ENCODE measurements at places on chromosomes 6 and 20.
A peak's percentile ranks its signal among the peaks of the same experiment; 100 is the strongest.

- H3K4me1 ChIP-seq = no peaks in the 10 kb centered on the region
- no peak overlapping the region for H3K27ac ChIP-seq
- no peak overlapping the region for H3K4me3 ChIP-seq
These were observed 333.7 kb downstream of the MEI4 start for GRCh38 chr6:77986380-77987034.

GRCh38 chr20:20412750-20413149 is 44.8 kb downstream of the INSM1 start:
- DNase-seq = no peak
- H3K27ac ChIP-seq = no peak overlapping the region
- no peak overlapping the region for H3K4me3 ChIP-seq

GRCh38 chr6:18342223-18342622 is 44.9 kb upstream of the RNF144B start:
- H3K27ac ChIP-seq = no peak overlapping the region
- H3K27me3 ChIP-seq = no peaks in the 10 kb centered on the region
- no peak overlapping the region for H3K4me3 ChIP-seq
- DNase-seq = no peak

DNA sequence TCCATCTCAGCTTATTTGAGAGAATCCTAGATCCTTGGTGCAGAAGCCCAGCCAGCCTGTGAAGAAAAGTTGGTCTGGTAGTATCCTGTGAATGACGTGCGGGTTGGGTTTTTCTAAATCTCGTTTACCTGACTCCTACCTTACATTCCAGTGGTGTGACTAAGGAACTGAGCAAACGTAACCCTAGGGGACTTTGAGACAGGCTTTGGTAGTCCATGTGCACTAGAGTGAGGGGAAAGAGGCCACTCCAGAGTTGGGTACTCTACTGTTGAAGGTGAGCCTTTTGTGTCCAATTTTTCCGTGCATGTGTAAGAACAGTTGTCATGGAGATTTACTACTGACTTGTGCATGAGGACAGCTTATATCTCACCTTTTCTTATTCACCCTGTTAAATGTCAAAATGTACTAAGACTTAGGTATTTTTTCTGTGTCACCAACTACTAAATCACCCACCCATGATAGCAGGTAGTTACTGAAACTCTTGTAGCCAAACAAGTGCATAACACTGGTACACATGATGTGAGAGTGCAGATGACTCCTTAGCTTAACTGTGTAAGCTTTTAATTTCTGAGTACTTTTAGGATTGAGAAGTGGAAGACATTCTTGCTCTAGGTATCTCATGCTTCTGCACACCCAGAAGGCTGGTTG is 26.3 kb upstream of the PLCG1 start:
- peaks cover 60% of the 10 kb centered on the region for H3K36me3 ChIP-seq
- no peak for DNase-seq
- H3K27ac ChIP-seq = no peak overlapping the region
- no peak overlapping the region for H3K4me3 ChIP-seq
- H3K27me3 ChIP-seq = no peaks in the 10 kb centered on the region

- H3K4me3 ChIP-seq = no peak overlapping the region
- no peaks in the 10 kb centered on the region for H3K27me3 ChIP-seq
- no peaks in the 10 kb centered on the region for H3K4me1 ChIP-seq
- DNase-seq = no peak
These were observed 469.7 kb downstream of the CDKAL1 start for GRCh38 chr6:21003780-21004541.

GRCh38 chr6:150228072-150228733 is 85.4 kb downstream of the PPP1R14C start:
- no peak for DNase-seq
- H3K36me3 ChIP-seq = no peaks in the 10 kb centered on the region
- no peaks in the 10 kb centered on the region for H3K27me3 ChIP-seq
- H3K27ac ChIP-seq = no peak overlapping the region
- H3K4me3 ChIP-seq = no peak overlapping the region
- no peaks in the 10 kb centered on the region for H3K4me1 ChIP-seq

DNA sequence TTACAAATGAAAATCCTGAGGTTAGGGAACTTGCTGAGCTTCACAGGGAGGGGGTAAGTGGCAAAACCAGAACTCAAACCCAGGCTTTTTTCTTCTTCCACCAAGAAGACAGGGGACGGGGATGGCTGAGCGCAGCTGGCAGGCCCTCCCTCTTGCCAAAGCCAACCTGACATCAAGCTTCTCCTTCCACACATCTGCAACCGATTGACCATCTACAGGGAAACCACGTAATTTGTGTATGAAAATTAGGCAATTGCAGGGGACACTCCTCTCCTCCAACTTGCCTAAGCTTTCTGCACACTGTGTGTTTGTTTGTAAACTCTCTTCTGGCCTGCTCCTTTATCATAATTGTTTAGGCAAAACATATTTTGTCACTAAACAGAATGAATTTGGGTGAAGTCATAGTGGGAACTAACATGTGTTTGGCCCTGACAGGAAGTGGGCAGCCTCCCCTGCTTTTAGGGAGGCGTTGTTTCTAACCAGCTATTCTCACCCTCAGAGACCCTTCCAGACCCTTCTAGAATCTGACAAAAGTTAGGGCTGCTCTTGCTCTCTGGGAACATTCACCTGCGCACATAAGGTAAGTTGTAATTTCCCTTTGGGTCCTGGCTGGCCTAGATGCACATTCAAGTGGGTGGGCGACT is 18.9 kb downstream of the ZNF831 start:
- no peak overlapping the region for H3K4me3 ChIP-seq
- no peak for DNase-seq
- H3K36me3 ChIP-seq = no peaks in the 10 kb centered on the region
- peak overlapping the region; percentile 40 for H3K27ac ChIP-seq

DNA sequence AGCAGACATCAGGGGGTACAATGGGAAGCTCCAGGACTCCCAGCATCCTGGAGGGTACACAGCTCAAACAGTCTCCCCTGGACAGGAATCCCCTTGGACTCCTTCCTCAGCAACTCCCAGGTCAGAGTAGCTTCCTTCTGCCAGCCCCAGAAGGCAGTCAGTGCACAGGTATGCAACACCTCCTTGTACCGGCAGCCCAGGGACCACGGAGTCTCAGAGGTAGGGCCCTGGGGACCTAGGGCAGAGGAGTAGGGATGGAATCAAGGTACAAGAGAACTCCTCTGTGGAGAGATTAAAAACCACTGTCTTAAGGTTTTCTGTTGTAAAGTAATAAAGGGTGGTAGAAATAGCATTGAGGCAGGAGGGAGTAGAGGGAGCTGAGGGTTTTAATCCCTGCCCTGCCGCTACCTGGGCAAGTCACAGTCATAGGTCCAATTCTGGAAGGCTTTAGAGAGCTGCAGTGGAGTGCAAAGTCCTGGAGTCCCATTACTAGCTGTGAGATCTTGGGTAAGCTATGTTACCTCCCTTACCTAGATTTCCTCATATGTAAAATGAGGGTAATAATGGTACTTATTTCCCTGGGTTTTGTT is 7.5 kb downstream of the TP53TG5 start:
- DNase-seq = no peak
- H3K4me3 ChIP-seq = no peak overlapping the region
- H3K27me3 ChIP-seq = no peaks in the 10 kb centered on the region
- peaks cover 40% of the 10 kb centered on the region for H3K4me1 ChIP-seq
- no peak overlapping the region for H3K27ac ChIP-seq

- no peaks in the 10 kb centered on the region for H3K4me1 ChIP-seq
- H3K4me3 ChIP-seq = no peak overlapping the region
- no peaks in the 10 kb centered on the region for H3K27me3 ChIP-seq
- DNase-seq = no peak
These were observed 17.1 kb downstream of the RPRD1B start for GRCh38 chr20:38050686-38051085.

DNA sequence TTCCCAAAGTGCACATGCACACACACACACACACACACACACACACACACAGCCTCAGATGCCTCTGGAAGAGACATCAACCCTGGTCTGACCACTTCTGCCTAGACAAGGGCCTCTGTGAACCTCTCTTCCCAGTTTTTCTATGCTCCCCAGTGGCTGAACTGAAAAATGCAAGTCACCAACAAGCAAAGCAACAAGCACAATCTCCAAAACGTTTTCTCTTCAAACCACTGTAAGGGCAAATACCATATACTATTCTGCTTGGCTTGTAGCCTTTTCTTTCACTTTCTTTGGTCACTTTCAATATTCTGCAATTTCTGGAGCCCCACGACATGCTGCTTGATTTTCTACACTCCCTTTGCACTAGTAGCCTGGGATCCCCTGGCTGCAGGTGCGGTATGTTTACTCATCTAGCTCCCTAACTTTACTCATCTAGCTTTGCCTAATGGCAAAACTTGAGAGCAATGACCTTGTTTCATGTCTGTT is 121.4 kb upstream of the DST start:
- no peak overlapping the region for H3K4me3 ChIP-seq
- H3K27me3 ChIP-seq = no peaks in the 10 kb centered on the region
- H3K4me1 ChIP-seq = no peaks in the 10 kb centered on the region
- H3K36me3 ChIP-seq = no peaks in the 10 kb centered on the region

DNA sequence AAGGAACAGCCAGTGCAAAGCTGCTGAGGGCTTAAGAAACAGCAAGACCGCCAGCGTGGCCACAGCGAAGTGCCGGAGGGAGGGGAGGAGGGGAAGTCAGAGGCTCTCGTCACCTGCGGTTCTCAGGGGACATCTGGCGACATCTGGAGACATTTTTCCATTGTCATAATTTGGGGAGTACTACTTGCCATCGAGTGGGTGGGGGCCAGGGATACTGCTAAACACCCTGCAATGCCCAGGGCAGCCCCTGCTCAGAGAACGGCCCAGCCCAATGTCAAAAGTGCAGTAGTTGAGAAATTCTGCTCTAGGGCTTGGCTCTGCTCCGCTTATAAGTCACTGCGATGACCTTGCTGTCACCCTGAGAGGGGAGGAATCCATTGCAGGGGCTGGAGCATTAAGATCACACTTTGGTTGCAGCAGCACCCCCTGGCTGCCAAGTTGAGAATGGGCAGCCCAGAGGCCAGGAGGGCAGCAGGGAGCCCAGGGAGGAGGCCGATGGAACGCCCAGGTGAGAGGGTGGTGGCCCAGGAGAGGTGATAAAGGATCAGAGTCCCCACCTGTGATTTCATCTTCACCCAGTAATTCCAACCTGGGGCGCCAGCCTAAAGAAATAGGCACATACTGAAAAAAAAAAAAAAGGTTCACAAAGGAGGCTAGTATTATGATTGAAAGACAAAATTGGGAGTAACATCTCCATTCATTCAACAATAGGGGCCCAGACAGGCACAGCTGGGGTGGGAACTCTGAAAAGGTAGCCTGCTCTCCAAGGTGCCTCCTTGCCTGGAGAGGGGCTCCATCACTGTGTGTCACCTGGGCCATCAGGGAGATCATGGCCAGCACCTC is 218.2 kb downstream of the BMP7 start:
- no peaks in the 10 kb centered on the region for H3K4me1 ChIP-seq
- no peaks in the 10 kb centered on the region for H3K27me3 ChIP-seq
- H3K36me3 ChIP-seq = no peaks in the 10 kb centered on the region
- H3K4me3 ChIP-seq = no peak overlapping the region

GRCh38 chr20:62043131-62043914 is 22.4 kb downstream of the TAF4 start:
- DNase-seq = no peak
- H3K27me3 ChIP-seq = no peaks in the 10 kb centered on the region
- H3K36me3 ChIP-seq = no peaks in the 10 kb centered on the region

- no peak overlapping the region for H3K27ac ChIP-seq
- no peaks in the 10 kb centered on the region for H3K4me1 ChIP-seq
- H3K36me3 ChIP-seq = no peaks in the 10 kb centered on the region
- H3K4me3 ChIP-seq = no peak overlapping the region
- no peak for DNase-seq
- H3K27me3 ChIP-seq = no peaks in the 10 kb centered on the region
These were observed 44.9 kb downstream of the ISM1 start for GRCh38 chr20:13265941-13266340.

- H3K4me3 ChIP-seq = no peak overlapping the region
- peaks cover 99% of the 10 kb centered on the region for H3K4me1 ChIP-seq
- H3K27ac ChIP-seq = peak overlapping the region; percentile 62
- no peak for DNase-seq
- no peaks in the 10 kb centered on the region for H3K36me3 ChIP-seq
- H3K27me3 ChIP-seq = no peaks in the 10 kb centered on the region
These were observed 27.2 kb downstream of the FYN start for GRCh38 chr6:111846066-111846465.

DNA sequence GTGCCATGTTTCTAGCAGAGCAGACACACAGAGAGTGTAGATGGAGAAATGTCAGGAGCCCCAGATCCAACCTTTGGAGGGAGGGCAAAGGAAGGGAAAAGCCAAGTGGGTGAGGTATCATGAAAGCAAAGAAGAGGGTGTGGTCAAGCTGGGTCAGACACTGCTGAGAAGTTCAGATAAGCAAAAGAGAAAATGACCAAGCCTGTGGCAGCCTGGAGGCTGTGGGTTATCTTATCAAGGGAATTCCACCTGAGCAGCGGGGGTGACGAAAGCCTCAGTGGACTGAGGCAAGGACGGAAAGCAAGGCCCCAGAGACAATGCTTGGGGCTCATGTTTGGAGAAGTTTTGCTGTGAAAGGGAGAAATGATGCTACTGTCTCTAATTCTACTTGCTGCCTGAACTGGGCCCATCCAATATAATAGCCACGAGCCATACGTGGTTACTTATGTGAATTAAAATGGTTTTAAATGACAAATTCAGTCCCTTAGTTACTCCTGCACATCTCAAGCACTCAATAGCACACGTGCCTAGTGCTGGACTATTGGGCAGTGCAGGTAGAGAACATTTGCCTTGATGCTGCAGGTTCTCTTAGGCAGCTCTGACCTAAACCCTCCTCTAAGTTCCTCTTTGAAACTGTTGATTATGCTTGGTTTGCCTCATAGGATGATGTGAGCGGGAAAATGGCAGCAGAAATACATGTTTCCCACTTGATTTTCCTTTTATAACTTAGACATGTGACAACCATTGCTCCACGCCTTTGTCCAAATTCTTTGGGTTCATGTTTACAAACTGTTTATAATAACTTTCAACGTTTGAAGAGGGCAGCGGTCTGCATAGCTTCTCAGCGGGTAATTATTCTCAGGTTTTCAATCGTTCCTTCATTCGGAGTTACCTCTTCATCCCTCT is 63.7 kb downstream of the SLC22A23 start:
- no peaks in the 10 kb centered on the region for H3K27me3 ChIP-seq
- H3K4me3 ChIP-seq = no peak overlapping the region
- DNase-seq = no peak
- no peak overlapping the region for H3K27ac ChIP-seq
- no peaks in the 10 kb centered on the region for H3K36me3 ChIP-seq

GRCh38 chr6:42374018-42374669 is 77.6 kb downstream of the TRERF1 start:
- H3K36me3 ChIP-seq = no peaks in the 10 kb centered on the region
- DNase-seq = no peak
- H3K27ac ChIP-seq = no peak overlapping the region

GRCh38 chr6:7292596-7293255 is 20.3 kb downstream of the SSR1 start:
- H3K27ac ChIP-seq = no peak overlapping the region
- H3K4me1 ChIP-seq = no peaks in the 10 kb centered on the region
- no peak overlapping the region for H3K4me3 ChIP-seq

DNA sequence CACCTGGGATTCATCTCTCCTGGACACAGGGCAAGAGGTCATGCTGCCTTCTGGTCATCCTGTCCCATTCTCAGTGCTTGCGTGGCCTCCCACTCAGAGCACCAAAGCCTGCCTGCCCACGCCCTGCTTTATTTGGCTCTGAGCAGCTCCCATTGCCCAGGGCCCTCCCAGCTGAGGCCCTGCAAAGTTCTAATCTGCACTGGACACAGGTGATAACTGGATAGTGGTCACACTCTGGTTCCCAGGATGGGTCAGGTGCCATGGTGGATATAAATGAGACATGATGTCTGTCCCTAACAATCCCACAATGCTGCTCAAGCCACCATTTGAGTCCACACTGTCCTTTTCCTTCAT is 39.5 kb downstream of the CPXM1 start:
- H3K4me3 ChIP-seq = no peak overlapping the region
- H3K27ac ChIP-seq = no peak overlapping the region
